ENCODE measurements at places on chromosomes 3 and 15. TPM values are rescaled to one million over a fixed set of nuclear protein-coding genes. Genes with fewer than 3 reads are reported as not detected.

GRCh38 chr15:62850318-62850717, 192.2 kb upstream of the TPM1 start:
- no peak for DNase-seq
- no peak overlapping the region for H3K27ac ChIP-seq
- no peaks in the 10 kb centered on the region for H3K27me3 ChIP-seq
- no peaks in the 10 kb centered on the region for H3K4me1 ChIP-seq

DNA sequence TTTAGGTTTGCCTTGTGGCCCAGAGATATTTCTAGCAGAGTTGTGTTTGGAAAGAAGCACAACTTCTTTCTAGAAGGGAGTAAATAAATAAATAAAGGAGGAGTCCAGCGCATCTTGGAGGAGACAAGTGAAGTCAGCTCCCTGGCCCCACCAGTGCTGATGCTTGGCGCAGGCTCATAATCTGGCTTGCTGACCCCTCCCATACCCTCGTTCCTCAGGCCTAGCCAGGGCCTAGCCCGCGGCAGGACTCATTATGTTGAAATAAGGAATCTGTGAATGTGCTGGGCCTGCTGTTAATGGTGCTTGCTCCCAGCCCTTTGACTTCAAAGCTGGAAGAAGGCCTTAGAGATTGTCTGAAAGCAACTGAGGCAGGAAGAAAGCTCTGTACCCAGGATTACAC, 3.1 kb downstream of the ZNF710 start:
- peaks cover 36% of the 10 kb centered on the region for H3K4me1 ChIP-seq
- DNase-seq, result no peak
- no peaks in the 10 kb centered on the region for H3K36me3 ChIP-seq
- H3K27ac ChIP-seq, result peak overlapping the region; percentile 96
- no peaks in the 10 kb centered on the region for H3K27me3 ChIP-seq
- no peak overlapping the region for H3K4me3 ChIP-seq

The ISLR gene
- total RNA-seq, result 31.1 TPM

DNA sequence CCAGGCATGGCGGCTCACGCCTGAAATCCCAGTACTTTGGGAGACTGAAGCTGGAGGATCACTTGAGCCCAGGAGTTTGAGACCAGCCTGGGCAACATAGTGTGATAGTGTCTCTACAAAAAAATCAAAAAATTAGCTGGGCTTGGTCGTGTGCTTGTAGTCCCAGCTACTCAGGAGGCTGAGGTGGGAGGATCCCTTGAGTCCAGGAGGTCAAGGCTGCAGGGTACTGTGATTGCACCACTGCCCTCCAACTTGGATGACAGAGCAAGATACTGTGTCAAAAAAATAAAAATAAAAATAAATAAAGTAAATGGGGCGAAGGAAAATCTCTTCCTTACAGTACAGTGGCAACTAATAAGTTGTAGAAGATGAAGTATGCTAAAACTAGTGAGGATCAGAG, 29.6 kb downstream of the LSM3 start:
- DNase-seq, result no peak
- H3K27ac ChIP-seq, result no peak overlapping the region
- no peak overlapping the region for H3K4me3 ChIP-seq
- peaks cover 37% of the 10 kb centered on the region for H3K4me1 ChIP-seq
- H3K36me3 ChIP-seq, result no peaks in the 10 kb centered on the region

The GAP43 gene
- 1.0 TPM for total RNA-seq

- H3K4me1 ChIP-seq, result no peaks in the 10 kb centered on the region
- H3K27me3 ChIP-seq, result no peaks in the 10 kb centered on the region
- DNase-seq, result no peak
- H3K27ac ChIP-seq, result no peak overlapping the region
- H3K4me3 ChIP-seq, result no peak overlapping the region
- H3K36me3 ChIP-seq, result no peaks in the 10 kb centered on the region
These were observed 446.9 kb downstream of the EDEM1 start for GRCh38 chr3:5634411-5634810.

Measured in adrenal gland (tissue), 19 donors.